Activated T-cell treated with anti-CD3 and anti-CD28 coated beads for 1 hour (primary cell): ENCODE measurements at places on chromosomes 5 and 9.

DNA sequence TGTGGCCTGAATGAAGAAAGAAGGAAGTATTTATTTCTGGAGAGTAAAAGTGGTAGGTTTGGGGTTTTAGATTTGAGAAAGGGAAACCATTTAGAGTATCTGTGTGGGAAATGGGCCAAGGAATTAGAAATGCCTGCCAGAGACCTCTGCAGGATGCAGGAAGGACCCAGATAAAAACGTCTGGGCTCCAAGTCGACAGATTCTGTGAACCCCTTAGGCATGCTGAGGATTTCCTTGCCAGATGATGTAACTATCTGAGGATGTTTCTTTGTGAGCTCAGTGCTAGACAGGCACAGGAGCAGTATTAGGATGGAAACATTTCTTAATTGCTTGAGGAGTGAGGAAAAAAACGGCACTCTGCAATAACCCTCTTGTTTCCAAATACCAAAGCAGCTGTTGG lies 251.8 kb upstream of the DMRT1 start:
- no peak for DNase-seq

GRCh38 chr9:91044354-91044753 lies 242.7 kb downstream of the SYK start:
- no peak for DNase-seq

DNA sequence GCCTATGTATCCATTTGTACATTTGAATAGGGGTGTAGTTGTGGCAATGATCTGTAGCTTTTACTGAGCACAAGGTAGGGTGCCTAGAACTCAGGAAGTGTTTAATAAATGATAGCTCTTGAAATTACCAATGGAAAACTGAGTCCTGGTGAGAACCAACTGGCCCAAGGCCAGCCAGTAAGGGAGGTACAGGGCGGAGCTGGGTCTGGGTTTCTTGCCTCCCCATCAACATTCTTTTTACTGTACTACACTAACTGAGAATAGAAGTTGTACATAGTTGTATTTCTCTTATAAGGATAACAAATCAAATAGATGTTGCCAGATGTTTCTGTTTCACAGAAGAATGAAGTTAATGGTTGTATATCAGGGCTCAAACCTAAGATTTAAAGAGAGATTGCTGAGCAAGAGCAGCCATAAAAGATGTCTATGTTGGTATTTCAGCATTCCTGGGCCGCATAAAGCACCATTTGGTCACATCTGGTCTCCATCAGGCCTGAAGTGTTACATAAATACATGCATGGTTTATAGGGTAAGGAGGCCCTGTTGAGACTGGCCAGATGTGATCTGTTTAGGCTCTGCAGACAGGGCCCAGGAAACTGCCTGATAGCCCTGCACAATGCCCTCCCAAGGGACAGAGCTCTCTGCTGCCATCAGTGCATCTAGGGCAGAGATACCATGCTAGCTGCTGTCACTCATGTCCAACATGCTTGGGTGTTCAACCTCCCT lies 210.5 kb downstream of the NXNL2 start:
- DNase-seq = no peak

- no peak for DNase-seq
Observed at GRCh38 chr5:14407051-14407450, 174.5 kb upstream of the OTULINL start.

- DNase-seq = no peak
Observed at GRCh38 chr5:44384816-44385215, 4.4 kb downstream of the FGF10 start.

- DNase-seq = no peak
Observed at GRCh38 chr9:13291718-13292117, 12.2 kb upstream of the MPDZ start.

- DNase-seq = no peak
Observed at GRCh38 chr9:129728744-129729143, 24.1 kb downstream of the PTGES start.

- DNase-seq = no peak
Observed at GRCh38 chr5:38134810-38135209, 123.5 kb upstream of the EGFLAM start.

GRCh38 chr5:115977096-115977495 lies 14.8 kb downstream of the LVRN start:
- DNase-seq = no peak

GRCh38 chr5:147381555-147381954 lies 128.3 kb downstream of the DPYSL3 start:
- DNase-seq = no peak

DNA sequence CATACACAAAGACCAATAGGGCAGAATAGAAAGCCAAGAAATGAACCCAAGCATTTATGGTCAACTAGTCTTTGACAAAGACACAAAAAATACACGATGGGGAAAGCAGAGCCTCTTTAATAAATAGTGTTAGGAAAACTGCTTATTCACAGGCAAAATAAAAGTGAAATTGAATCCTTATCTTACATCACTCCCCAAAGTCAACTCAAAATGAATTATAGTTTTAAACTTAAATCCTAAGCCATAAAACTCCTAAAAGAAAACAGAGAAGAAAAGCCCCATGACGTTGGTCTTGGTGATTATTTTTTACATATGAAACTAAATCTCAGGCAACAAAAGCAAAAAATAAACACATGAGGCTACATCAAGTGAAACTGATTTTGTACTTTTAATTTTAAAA lies 46.8 kb downstream of the CHSY3 start:
- no peak for DNase-seq

DNA sequence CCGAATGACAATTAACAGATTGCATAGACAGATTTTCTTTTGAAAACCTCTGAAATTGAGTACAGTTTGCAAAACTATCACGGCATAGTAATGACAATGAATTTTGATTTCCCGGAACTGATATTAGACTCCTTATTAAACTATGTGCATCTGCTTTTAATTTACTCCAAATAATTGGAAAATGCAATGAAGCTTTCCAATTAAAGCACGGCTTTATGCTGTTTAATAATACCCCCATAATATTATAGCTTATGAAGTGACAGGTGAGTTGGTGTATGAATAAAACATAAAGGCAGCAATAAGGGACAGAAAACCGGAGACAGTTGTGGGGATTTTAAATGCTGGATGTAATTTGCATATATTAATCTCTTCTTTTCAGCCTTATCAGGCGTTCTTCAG lies 110.6 kb downstream of the MVB12B start:
- DNase-seq = no peak

- no peak for DNase-seq
Observed at GRCh38 chr5:1056611-1057484, 48.2 kb downstream of the NKD2 start.

GRCh38 chr9:131273856-131274673 lies 2.2 kb downstream of the FAM78A start:
- no peak for DNase-seq

GRCh38 chr5:176152191-176152929 lies 85.9 kb upstream of the SIMC1 start:
- no peak for DNase-seq

GRCh38 chr5:14216902-14217301 lies 73.8 kb downstream of the TRIO start:
- DNase-seq = no peak

DNA sequence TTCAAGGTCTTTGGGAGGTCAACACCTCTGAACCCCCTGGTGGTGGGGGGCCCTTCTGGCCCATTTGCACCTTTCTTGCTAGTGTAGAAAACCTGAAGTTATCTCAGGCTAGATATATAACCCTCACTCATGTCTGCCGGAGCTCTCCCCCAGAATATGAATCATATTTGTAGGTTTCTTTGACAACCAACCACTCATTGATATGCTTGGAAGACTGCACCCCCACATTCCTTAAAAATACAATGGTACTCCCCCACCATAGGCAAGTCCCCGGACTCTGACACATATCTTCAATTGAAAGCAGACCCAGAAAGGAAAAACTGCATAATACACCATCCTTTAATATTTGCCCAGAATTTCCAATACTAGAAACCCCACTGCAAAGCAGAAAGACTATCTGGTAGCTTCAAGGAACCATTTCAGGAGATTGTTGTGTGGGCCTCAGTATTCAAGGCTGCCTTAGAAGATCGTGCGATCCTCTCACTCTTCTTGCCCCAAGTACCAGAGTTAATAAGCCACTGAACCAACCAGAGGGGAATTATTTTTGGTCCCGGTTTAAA lies 978 bp upstream of the UBE2B start:
- DNase-seq = no peak

- DNase-seq = no peak
Observed at GRCh38 chr9:70218767-70219166, 40.0 kb upstream of the SMC5 start.

DNA sequence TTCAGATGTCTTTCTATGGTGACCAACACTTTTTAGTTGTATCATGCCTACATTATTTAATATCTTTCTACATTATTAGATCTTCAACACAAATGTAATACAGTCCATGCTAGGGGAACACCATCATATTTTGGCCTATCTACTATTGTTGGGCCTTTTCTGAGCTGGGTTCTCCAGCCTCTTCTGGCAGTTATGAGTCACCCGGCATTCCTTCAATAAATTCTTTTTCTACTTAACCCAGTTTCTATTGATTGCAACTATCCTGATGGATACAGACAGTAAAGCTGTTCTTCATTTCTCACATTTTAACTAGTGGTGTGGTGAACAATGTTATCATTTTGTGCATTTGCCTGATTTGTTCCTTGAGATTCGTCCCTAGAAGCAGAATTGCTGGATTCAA lies 529.3 kb downstream of the BNC2 start:
- DNase-seq = no peak

DNA sequence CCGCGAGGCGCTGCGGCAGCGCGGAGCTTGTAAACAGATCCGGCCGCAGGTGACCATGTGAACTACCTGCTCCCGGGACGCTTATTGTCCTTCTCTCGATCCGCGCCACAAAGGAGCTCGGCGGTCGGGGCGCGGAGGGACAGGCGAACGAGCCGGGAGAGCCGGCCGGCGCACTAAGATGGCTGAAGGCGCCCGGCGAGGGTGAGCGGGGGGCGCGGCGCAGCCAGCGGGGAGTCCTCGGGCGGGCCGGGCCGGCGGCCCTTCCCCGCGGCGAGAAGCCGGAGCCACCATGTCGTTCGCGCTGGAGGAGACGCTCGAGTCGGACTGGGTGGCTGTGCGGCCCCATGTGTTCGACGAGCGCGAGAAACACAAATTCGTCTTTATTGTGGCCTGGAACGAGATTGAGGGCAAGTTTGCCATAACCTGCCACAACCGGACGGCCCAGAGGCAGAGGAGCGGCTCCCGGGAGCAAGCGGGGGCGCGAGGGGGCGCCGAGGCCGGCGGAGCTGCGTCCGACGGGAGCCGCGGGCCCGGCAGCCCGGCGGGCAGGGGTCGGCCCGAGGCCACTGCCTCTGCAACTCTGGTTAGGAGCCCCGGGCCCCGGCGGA lies 535 bp downstream of the JMY start:
- peak; percentile 2 for DNase-seq

DNA sequence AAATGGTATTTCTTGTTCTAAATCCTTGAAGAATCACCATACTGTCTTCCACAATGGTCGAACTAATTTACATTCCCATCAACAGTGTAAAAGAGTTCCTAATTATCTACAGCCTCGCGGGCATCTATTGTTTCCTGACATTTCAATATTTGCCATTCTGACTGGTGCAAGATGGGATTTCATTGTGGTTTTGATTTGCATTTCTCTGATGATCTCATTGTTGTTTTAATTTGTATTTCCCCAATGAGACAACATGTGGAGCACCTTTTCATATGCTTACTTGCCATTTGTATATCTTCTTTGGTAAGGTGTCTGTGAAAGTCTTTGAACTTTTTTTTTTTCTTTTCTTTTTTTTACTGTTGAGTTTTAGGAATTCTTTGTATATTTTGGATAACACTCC lies 473.6 kb downstream of the KCTD16 start:
- DNase-seq = no peak

DNA sequence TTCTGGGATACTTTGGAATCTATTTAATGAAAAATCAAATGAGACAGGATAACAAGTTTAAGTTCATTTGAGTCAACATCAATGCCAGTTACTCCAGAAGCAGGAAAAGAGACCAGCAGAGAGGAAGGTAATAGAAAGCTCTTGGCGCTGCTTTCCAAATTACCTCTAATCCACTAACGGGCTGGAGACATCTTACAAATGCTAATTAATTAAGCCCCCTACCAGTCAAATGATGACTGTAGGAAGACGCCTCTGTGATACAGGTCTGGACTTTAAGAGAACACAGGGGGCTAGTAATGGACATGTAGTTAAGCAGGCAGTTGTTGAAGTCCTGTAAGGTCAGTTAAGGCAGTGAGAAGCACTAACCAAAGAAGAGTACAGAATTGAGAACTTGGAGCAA lies 65.3 kb upstream of the HTR4 start:
- no peak for DNase-seq

DNA sequence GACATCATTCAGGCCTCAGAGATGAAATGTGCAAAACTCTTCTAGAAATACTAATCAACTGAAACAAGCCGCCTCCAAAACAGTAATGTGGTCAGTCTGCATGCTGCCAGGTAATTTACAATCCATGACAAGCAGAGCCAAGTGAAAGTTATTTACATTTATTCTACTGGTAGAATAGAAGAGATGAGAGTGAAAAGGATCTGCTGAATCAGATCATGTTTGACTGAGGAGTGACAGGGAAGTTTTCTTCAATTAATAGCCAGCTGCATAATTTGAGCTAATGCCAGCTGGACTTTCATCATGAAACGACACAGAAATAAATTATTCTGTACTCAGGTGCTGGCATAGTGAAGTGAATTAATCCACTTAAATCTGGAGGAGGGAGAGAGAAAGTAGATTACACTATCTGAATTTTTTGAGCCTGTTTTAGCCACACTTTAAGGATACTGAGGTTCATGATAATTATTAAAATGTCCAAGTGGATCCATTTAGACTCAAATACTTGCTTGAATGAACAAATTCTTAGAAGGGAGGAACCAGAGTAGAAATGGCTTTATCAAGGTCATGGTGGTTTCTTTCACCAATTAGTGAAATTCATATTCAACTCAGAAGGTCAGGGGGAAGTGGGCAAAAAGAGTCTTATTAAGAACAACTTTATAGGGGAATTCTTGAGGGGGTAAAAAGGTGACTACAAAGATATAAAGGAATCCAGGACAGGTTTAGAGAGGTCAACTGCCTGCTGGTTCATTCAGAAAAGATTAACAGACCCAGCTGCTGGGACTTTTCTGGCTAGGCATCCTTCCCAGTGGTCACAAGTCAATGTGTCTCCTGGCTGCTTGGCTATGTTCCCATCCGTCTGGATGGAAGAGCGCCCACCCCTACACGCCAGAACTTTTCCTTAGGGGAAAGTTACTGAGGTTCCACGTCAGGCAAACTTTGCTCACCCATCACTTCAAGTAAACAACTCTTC lies 350.4 kb downstream of the PDE4D start:
- DNase-seq = no peak

DNA sequence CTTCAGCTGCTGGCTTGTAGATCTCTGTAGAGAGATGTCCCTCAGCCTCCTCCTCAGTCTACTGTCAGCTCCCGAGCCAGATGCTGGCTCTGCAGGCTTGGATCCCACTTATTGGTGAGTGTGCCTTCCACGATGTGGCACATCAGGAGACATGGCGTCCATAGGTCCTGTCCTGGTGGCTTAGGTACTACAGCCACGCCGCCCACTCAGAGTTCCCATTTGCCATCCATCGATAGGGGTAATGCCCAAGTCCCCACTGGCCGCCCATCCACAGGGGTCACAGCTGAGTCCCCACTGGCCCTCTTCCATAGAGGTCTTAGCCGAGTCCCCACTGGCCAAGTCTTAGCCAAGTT lies 17.3 kb downstream of the EXOC3 start:
- DNase-seq = no peak
